ENCODE measurements at places on chromosomes 5 and 9. TPM values are rescaled to one million over a fixed set of nuclear protein-coding genes. Genes with fewer than 3 reads are reported as not detected.

The CHMP5 gene
- 11.8 TPM for total RNA-seq

The TRIM36 gene
- total RNA-seq: under 0.01 TPM

The BTNL8 gene
- total RNA-seq: under 0.01 TPM

The OR13J1 gene
- total RNA-seq: not detected

The PCDHGA8 gene
- 0.54 TPM for total RNA-seq

The SPINK13 gene
- not detected for total RNA-seq

The NRARP gene
- total RNA-seq: 5.1 TPM

The SLC31A1 gene
- 5.4 TPM for total RNA-seq

The ISCA1 gene
- 17.5 TPM for total RNA-seq

The PTTG1 gene
- 19.9 TPM for total RNA-seq

The GLRA1 gene
- not detected for total RNA-seq

The IFNA13 gene
- not detected for total RNA-seq

The CAMK4 gene
- total RNA-seq: 0.27 TPM

The ESM1 gene
- total RNA-seq: under 0.01 TPM

The TIMD4 gene
- not detected for total RNA-seq

The IL4 gene
- total RNA-seq: not detected

The GPR151 gene
- not detected for total RNA-seq

The ZFR gene
- 138 TPM for total RNA-seq

The SPINK7 gene
- total RNA-seq: not detected

The PCDHB6 gene
- total RNA-seq: not detected

The ENHO gene
- not detected for total RNA-seq

The GARNL3 gene
- 1.3 TPM for total RNA-seq

The ANKRD55 gene
- total RNA-seq: under 0.01 TPM

The C9orf50 gene
- total RNA-seq: not detected

The GFI1B gene
- total RNA-seq: 72.4 TPM

The BARHL1 gene
- not detected for total RNA-seq

The PBX3 gene
- total RNA-seq: 22.4 TPM

The DPYSL3 gene
- total RNA-seq: 45.2 TPM

The SHOC1 gene
- not detected for total RNA-seq

The CXXC5 gene
- 317 TPM for total RNA-seq

The PTGES2 gene
- 54.4 TPM for total RNA-seq

The TOMM5 gene
- 49.0 TPM for total RNA-seq

The ZNF618 gene
- 20.2 TPM for total RNA-seq

The LRRTM2 gene
- total RNA-seq: 0.27 TPM

The MUSK gene
- total RNA-seq: not detected

The GRM6 gene
- not detected for total RNA-seq

The NCBP1 gene
- 16.2 TPM for total RNA-seq

All from hematopoietic multipotent progenitor cell (in vitro differentiated cells).